ENCODE measurements at places on chromosomes 2 and 18.

DNA sequence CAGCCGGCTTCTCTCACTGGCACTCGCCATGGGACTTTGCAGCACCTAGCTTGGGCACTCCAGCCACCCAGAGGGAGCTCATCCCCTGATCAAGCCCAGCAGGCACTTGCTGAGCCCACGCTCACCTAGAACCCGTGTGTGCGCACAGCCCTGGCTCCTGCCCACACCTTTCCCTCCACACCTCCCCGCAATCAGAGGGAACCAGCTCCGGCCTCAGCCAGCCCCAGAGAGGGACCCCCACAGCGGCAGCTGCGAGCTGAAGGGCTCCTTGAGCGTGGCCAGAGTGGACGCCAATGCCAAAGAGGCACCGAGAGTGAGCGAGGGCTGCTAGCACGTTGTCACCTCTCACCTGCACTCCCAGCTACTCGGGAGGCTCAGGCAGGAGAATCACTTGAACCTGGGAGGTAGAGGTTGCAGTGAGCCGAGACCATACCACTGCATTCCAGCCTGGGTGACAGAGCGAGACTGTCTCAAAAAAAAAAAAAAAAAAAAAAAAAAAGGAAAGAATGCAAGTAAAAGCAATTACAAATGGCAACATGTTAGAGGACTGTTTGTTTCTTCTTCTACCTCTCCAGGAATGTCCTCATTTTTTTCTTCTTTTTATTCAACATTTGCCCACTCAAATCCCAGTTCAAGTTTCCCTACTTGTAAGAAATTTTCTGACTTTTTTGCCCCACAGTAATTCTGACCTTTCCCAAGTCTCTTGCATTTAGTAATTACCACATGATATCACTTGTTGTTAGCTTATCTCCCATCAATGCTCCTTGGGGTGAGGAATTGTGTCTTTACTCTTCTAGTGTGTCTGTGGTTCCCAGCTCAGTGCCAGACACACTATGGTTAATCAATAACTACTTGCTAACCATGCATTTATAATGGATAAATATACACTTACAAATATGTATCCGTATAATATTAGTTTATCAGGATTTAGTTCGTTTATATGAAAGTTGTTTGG, 40.6 kb upstream of the ST3GAL5 start:
- peaks cover 12% of the 10 kb centered on the region for H3K4me1 ChIP-seq
- no peaks in the 10 kb centered on the region for H3K27me3 ChIP-seq
- DNase-seq = no peak

DNA sequence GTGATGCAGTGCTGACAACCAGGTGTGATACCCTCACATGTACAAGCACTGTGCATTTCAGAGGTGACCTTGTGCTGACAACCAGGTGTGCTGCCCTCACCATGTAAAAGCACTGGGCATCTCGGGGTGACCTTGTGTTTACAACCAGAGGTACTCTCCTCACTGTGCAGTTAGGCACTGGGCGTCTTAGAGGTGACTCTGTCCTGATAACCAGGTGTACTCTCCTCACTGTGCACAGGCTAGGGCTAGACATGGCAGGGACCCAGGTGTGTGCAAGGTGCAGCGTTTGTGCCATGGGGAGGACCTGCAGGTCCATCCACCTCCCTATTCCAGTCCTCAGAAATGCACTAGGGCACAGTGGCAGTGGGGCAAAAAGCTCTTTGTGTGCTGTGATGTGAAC, 8.5 kb upstream of the ALKAL2 start:
- no peak overlapping the region for H3K27ac ChIP-seq
- H3K36me3 ChIP-seq = no peaks in the 10 kb centered on the region
- no peak overlapping the region for H3K4me3 ChIP-seq
- no peak for DNase-seq
- no peaks in the 10 kb centered on the region for H3K4me1 ChIP-seq

DNA sequence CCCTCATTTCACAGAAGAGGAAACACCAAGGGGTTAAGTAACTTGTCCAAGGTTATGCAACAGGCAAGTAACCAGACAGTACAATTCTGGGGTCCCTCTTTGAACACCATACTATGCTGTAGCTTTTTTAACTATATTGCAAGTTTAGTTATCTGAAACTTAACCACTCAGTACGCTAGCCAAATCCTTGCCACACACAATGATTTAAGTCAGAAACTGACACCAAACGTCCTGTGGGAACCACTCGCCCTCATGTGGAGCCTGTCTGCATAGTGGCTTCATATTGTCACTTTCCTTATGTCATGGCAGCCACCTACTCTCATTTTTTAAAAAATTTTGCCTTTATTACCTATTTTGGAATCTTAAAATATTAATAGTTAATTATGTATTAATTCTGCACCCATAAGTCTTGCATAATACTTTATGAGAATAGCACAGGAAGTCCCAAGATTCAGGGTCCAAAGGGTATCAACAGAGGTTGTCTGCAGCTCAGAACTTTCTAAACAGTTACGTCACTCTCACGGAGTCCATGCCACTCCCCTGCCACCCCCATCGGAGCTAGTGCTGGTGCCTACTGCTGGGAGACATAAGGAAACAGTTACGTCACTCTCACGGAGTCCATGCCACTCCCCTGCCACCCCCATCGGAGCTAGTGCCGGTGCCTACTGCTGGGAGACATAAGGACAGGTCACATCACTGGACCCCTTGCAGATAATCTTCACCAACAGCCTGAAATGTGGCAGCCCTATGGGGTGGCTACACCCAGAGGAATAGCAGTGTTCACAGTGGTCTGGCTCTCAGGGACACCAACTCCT, 99.0 kb downstream of the L3MBTL4 start:
- DNase-seq = no peak
- H3K27ac ChIP-seq = no peak overlapping the region
- no peaks in the 10 kb centered on the region for H3K36me3 ChIP-seq
- no peaks in the 10 kb centered on the region for H3K4me1 ChIP-seq

GRCh38 chr2:104690255-104690984, 163.5 kb upstream of the POU3F3 start:
- no peak overlapping the region for H3K4me3 ChIP-seq
- DNase-seq = no peak
- no peak overlapping the region for H3K27ac ChIP-seq
- no peaks in the 10 kb centered on the region for H3K4me1 ChIP-seq
- H3K36me3 ChIP-seq = no peaks in the 10 kb centered on the region
- H3K27me3 ChIP-seq = no peaks in the 10 kb centered on the region

DNA sequence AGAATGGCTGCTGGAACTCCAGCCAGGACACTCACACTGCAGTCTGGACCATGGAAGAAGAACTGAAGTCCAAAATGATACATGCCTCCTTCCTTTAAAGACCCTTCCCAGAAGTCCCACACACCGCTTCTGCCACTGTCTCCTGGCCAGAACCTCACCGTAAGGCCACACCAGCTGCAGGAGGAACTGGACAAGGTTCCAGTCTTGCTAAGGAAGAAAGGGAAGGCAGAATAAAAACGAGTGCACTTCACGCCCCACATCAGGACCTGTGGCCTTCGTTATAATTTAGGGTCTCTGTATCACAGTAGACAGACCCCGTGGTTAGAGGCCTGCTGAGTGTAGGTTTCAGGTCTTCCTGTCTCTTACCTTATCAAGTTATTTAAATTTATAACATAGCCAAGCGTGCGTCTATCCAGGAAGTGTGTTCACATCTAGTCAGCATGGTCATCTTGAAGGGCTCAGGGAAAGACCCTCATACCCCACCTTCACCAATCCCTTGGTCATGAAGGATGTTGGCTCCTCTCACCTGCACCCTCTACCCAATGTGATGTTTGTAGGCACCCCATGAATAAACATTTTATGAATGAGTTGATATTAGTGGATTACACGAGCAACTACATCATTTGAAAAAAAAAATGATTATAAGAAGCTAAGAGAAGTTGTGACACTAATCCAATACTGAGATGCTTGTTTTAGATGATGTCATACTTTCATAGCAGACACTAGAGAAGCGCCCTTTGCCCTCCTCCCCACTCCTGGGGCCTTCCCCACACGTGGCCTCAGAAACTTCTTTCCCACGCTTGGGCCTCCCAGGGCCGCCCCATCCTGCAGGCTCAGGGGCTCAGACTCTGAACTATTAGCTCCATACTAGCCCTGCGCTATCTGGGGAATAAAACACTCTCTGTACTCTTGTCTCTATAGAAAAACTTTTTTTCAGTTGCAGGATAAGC, 157.6 kb downstream of the FAM210A start:
- H3K27ac ChIP-seq = no peak overlapping the region
- H3K36me3 ChIP-seq = no peaks in the 10 kb centered on the region
- H3K27me3 ChIP-seq = peaks cover 4% of the 10 kb centered on the region
- peaks cover 12% of the 10 kb centered on the region for H3K4me1 ChIP-seq
- DNase-seq = no peak

DNA sequence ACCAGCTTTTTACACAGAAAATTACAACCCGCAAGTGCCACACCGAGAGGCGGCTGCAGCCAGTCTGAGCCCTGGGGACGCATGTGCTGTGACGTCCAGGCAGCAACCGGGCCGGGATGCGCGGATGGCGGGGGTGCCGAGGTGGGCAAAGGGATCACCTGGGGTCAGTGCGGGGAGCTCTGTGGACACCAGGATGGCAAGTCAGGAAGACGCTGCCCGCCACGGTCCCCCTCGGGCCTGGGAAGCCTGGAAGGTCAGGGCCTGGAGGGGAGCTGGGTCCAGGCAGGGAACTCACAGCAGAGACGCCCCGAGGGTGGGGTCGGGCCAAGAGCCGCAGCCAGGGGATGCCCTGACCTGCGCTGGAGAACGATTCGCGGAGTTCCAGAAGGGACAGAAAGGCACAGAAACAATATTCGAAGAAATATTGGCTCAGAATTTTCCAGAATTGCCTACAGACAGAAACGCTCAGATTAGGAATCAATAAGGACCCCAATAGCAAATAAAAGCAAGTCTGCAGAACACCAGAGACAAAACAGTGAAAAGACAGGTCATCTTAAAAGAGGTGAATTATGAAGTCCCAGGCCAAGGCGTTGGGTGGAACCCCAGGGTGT, 11.7 kb upstream of the KIF1A start:
- no peaks in the 10 kb centered on the region for H3K36me3 ChIP-seq
- no peak for DNase-seq

GRCh38 chr18:74163019-74163660, 14.8 kb downstream of the TIMM21 start:
- no peaks in the 10 kb centered on the region for H3K27me3 ChIP-seq
- H3K4me3 ChIP-seq = no peak overlapping the region
- 0 out of 2 replicates have a peak, but pooled peaks cover 1% of the 10 kb centered on the region for H3K36me3 ChIP-seq

DNA sequence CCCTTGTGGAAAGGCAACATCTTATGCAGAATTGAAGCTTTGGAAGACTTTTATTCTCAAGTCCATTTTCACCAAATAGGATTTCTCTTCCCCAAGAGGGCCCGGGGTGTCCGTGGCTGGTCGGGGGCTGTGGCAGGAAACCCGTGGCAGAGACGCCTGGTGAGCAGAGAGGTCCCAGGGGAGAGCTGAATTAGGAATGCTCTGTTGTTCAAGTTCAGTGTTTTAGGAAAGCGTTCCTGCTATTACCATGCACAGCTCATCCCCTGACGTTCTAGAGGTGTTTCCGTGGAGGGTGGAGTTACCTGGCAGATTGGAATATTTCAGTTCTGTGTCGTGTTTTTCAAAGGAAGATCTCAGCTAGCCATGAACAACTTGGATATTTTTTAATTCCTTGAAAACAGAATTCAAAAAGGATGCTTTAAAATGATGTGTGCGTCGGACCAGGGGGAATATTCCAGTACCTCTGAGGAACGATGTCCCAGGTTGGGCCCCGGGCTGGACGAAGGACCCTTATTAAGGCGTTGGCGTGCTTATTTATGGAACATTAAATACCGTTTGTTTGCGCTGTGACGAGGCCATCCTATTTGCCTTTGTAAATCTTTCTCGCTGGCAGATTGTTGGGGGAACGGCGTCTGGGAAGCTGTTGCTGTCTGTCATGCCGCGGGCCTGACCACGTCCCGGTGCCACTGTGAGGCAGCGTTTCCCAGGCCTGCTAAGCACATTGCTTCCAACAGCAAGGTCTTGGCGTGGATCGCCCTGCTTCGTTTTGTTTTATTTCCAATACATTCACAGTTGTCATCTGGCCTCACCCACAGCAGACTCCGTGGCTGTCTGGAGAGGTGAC, 8.2 kb downstream of the NFATC1 start:
- H3K27me3 ChIP-seq = no peaks in the 10 kb centered on the region
- H3K4me1 ChIP-seq = no peaks in the 10 kb centered on the region
- no peak for DNase-seq
- no peaks in the 10 kb centered on the region for H3K36me3 ChIP-seq

GRCh38 chr18:361941-362310, 94.1 kb upstream of the THOC1 start:
- no peaks in the 10 kb centered on the region for H3K27me3 ChIP-seq
- H3K36me3 ChIP-seq = no peaks in the 10 kb centered on the region
- H3K4me3 ChIP-seq = no peak overlapping the region

GRCh38 chr2:231287696-231288095, 89.3 kb downstream of the ARMC9 start:
- no peak overlapping the region for H3K4me3 ChIP-seq
- H3K27ac ChIP-seq = no peak overlapping the region
- no peak for DNase-seq
- no peaks in the 10 kb centered on the region for H3K27me3 ChIP-seq

DNA sequence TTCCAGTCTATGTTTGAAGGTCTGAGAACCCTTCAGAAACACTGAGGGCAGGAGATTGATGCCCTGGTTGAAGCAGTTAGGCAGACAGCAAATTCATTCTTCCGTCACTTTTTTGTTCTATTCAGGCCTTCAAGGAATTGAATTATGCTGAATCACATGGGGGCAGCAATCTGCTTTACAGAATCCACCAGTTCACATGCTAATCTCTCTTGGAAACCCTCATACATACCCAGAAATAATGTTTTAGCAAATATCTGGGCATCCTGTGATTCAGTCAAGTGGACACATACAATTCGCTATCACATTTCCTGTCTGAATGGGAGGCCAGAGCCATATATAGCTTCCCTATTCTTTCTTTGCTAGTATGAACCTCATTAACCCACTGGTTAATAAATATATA, 301.4 kb upstream of the CNTNAP5 start:
- no peaks in the 10 kb centered on the region for H3K4me1 ChIP-seq
- no peak overlapping the region for H3K4me3 ChIP-seq
- H3K27me3 ChIP-seq = no peaks in the 10 kb centered on the region
- H3K36me3 ChIP-seq = no peaks in the 10 kb centered on the region
- no peak overlapping the region for H3K27ac ChIP-seq
- DNase-seq = no peak

GRCh38 chr2:190596993-190597392, 51.9 kb upstream of the NAB1 start:
- H3K4me1 ChIP-seq = no peaks in the 10 kb centered on the region
- no peak for DNase-seq

- H3K4me3 ChIP-seq = no peak overlapping the region
- H3K4me1 ChIP-seq = peaks cover 14% of the 10 kb centered on the region
These were observed 282.0 kb downstream of the CALCRL start for GRCh38 chr2:187165936-187166610.

GRCh38 chr2:60984720-60985119, 32.8 kb upstream of the PEX13 start:
- DNase-seq = no peak
- H3K4me1 ChIP-seq = no peaks in the 10 kb centered on the region
- H3K4me3 ChIP-seq = no peak overlapping the region
- no peak overlapping the region for H3K27ac ChIP-seq

All from MM.1S (cell line).